ENCODE measurements at places on chromosomes 4 and X. TPM values are rescaled to one million over a fixed set of nuclear protein-coding genes. Genes with fewer than 3 reads are reported as not detected.

Gene MAGEE1
- total RNA-seq = 0.25 TPM

Gene BLTP1
- total RNA-seq = 38.5 TPM

Gene VCX
- not detected for total RNA-seq

Gene STOX2
- 1.6 TPM for total RNA-seq

Gene ZFP42
- total RNA-seq = not detected

Gene PLAC1
- not detected for total RNA-seq

Gene BRS3
- total RNA-seq = not detected

Gene SLC7A11
- total RNA-seq = 0.17 TPM

Gene SLC9B1
- total RNA-seq = 0.50 TPM

Gene ANXA3
- 3.9 TPM for total RNA-seq

Gene VGLL1
- not detected for total RNA-seq

Gene XIAP
- total RNA-seq = 22.0 TPM

Gene KCNE5
- 0.33 TPM for total RNA-seq

Gene FAM47E
- total RNA-seq = 2.0 TPM

Gene CWH43
- total RNA-seq = not detected

Gene NDP
- total RNA-seq = not detected

Gene GLUD2
- 24.3 TPM for total RNA-seq

Gene TMPRSS11A
- not detected for total RNA-seq

Gene SOD3
- total RNA-seq = 5.8 TPM

Gene CXCL8
- 1.5 TPM for total RNA-seq

Gene USP9X
- total RNA-seq = 117 TPM

Gene ARHGAP36
- not detected for total RNA-seq

Gene NPY2R
- total RNA-seq = not detected

Gene P2RY4
- total RNA-seq = 0.28 TPM

Gene RGN
- 27.8 TPM for total RNA-seq

Gene POU3F4
- not detected for total RNA-seq

Gene SHROOM2
- 5.4 TPM for total RNA-seq

Gene DOCK11
- total RNA-seq = 4.9 TPM

Gene EDA2R
- 0.09 TPM for total RNA-seq

Gene SLC25A5
- 206 TPM for total RNA-seq

Gene HTT-AS
- total RNA-seq = not detected

Gene ASB9
- total RNA-seq = 2.8 TPM

Gene ASMT
- total RNA-seq = not detected

Gene LUZP4
- not detected for total RNA-seq

Gene MAGEC3
- total RNA-seq = not detected

Gene CXXC4
- 1.1 TPM for total RNA-seq

Gene PAGE2B
- not detected for total RNA-seq

Gene FAM53A
- total RNA-seq = 1.4 TPM

Gene PCYT1B
- total RNA-seq = 2.1 TPM

Gene HTN1
- total RNA-seq = not detected

Data from liver (tissue), 10 donors.